ENCODE measurements at places on chromosomes 13 and 19.

DNA sequence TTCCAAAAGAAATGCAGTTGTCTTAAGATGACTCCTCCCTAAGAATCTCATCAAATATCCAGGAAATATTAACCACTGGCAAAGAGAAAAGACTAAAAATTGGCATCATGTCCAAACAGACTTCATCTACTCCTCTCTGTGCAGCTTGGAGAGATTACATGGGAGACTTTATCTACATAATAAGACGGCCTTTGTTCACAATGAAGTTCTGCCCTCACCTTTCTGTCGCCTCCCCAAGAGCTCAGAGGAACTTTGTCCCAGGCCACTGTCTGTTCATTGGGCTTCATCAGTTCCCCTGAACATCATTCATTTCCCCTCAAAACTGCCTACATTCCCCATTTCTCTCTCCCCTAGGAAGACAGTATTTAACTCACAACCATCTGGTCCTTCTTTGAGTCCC lies 22.4 kb upstream of the MRI1 start:
- no peak for DNase-seq

DNA sequence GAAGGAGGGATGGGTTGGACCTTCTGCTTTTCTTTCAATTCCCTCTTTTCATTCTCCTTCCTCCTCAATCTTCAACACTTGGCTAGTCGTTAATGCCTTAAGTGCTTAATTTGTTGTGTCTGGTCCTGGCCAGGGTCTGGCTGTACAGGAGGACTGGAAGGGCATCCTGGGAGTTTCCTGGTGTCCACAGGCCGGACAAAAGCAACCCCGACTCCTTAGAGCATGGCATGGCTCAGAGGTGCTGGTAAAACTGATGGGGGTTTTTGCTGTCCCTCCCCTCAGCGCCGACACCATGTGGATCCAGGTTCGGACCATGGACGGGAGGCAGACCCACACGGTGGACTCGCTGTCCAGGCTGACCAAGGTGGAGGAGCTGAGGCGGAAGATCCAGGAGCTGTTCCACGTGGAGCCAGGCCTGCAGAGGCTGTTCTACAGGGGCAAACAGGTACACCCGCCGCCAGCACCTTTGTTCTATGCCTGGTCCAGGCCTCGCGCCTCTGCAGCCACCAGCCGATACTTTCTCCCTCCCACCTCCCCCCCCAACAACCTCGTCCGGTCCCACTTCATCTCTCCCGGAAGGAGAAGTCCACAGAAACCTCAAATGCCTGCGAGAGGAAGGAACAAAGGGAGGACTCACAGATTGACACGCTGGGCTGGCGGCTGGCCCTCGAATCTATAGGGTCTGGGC lies 1.4 kb downstream of the UHRF1 start:
- no peak for DNase-seq

GRCh38 chr13:97627566-97627965 lies 193.6 kb downstream of the RAP2A start:
- no peak for DNase-seq

GRCh38 chr13:33963134-33963533 lies 145.2 kb downstream of the RFC3 start:
- no peak for DNase-seq

GRCh38 chr13:88857256-88857655 lies 1186.1 kb downstream of the SLITRK5 start:
- no peak for DNase-seq

DNA sequence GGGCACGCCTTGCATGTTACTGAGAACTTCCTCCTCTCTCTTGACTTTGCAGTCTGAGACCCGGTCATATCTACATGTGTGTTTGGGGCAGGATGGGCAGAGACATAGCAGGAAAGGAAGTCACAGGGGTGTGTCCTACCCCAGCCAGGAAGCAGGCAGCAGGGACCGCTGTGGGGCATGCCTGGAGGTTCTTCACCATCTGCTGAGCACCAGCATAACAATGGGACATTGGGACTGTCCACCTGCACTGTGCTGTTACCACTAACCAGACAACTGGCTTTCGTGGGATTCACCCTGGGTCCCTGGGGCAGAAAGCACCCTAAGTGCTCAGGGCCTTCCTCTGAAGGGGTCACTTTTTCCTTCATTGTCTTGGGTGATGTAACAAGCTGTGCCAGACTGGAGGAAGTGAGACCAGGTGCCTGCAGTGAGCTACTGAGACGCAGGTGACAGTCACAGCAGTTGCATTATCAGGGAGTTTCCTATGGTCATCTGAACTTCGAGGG lies 2.6 kb upstream of the HAUS5 start:
- no peak for DNase-seq

GRCh38 chr13:25059958-25060357 lies 36.0 kb upstream of the PABPC3 start:
- no peak for DNase-seq

DNA sequence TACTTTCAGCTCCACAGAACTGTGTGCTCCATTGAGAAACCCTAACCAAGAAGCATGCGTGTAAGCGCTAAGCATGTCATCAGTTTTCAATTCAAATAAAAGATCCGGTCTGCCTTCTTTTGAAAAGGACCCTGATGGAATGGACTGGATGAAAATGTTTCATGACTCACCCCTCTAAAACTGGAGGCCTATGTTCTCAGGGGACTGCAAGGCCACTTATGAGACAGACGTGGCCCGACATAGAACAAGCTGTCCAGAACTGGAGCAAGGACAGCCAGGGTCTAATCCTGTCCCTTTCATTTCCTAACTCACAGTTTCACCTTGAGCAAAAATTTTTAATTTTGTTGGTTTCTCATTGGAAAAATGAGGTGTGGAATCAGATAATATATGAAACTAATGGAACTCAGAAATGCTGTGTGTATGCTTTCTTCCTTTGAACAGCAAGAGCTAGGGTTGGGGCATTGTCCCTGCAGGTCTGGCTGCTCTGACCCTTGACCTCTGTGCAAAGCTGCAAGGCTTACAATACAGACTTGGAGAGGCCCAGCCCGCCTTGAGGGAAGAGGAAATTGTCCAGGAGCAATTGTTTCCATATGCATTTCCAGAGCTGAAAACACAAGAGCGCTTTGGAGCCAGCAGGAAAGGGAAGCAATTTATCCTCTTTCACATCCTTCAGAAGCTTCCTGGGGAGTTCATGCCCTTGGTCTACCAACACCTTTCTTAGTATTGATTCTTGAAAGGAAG lies 553.4 kb upstream of the KLF12 start:
- no peak for DNase-seq

- no peak for DNase-seq
Observed at GRCh38 chr13:59409211-59409610, 754.5 kb downstream of the DIAPH3 start.

DNA sequence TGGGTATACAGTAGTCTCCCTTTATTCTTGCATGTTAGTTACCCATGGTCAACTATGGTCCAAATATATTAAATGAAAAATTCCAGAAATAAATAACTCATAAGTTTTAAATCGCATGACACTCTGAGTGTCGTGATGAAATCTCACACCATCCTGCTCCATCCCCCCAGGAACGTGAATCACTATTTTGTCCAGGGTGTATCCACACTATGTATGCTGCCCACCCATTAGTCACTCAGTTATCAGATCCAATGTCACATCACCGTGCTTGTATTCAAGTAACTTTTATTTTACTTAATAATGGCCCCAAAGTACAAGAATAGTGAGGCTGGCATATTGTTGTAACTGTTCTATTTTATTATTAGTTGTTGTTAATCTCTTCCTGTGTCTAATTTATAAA lies 115.8 kb upstream of the SERP2 start:
- DNase-seq: no peak

- DNase-seq: no peak
Observed at GRCh38 chr19:47444388-47444821, 25.1 kb upstream of the MEIS3 start.

- DNase-seq: no peak
Observed at GRCh38 chr19:31659897-31660210, 310.6 kb upstream of the TSHZ3 start.

DNA sequence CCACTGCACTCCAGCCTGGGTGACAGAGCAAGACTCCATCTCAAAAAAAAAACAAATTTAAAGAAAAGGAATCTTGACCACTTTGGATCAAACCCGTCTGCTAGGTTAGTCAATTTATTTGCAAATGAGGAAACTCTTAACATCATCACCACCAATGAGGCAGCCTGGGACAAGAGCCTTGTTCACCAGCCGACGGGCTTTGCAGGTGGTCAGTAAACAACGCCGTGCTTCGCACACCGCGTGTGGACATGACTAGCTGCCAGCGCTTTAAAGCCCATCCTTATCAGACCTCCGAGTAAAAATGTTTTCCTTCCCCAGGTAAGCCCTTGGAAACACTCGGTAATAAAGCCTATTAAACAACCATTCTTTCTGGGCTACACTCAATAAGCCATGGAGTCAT lies 41.9 kb downstream of the INSR start:
- no peak for DNase-seq

- DNase-seq: no peak
Observed at GRCh38 chr13:113912596-113912995, 48.7 kb upstream of the GAS6 start.

GRCh38 chr13:39405107-39405506 lies 197.9 kb downstream of the LHFPL6 start:
- no peak for DNase-seq

DNA sequence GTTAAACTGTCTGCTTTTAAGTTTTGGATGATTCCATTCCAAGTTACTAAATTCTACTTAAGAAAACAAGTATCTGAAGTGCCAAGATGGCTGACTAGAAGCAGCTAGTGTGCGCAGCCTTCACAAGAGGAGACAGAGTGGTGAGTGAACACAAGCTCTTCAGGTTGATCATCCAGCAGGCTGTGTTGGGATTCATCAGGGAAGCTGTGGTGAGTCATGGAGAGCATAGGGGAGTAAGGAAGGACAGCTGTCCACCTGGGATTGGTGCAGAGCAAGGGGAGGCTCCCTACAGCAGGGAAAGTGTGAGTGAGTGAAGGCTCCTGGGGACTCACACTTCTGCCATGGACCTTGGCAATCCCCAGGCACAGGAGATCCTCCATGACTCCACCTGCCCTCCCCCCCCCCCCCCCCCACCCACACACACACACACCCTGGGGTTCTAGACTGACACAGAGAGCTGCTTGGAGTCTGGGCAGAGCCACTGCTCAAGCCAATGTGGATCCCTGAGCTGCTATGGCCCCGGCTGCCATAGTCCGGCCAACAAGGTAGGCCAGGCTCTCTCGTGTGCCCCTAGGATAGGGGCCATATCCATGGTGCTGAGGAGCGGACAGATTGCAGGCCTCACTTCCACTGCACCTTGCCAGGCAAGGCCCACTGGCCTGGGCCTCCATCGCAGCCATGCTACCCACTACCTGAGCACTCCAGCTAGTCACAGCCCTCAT lies 23.5 kb downstream of the SLC25A15 start:
- DNase-seq: no peak

DNA sequence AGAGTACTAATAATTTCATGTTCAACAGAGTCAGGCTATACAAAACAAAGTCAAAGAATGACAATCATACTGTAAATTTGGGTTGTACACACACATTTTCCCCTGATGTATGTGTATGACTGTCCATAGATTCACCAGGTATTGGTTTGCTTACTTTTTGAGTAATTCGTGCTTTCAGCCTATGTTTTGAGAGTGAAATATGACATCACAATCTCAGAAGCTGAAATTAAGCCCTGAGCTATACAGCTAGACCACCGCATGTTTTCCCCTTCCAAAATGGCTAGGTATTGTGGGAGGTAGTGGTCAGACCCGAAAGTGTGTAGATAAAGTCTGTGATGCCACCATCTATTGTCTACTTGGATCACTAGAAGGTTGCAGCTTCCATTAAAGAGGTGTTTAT lies 102.8 kb downstream of the KATNAL1 start:
- DNase-seq: no peak

DNA sequence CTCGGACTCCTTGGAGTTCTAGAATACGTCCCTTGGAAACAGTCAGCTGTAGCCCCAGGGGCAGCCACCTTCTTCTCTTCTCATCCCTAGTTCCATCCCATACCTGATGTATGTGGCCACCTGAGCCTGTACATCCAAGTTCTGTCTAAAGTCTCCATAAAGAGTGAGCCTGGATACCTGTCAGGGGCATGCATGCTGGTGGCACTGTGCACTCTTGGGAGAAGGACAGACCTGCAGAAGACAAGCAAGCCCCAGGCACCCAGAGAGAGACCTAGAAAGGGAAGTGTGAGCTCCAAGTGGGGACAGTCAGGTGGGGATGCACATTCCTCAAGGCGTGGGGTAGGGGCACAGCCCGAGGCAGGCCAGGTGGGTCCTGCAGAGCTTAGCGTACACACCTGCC lies 21.4 kb downstream of the SIAH3 start:
- no peak for DNase-seq

GRCh38 chr13:41791056-41791455 lies 169.9 kb downstream of the VWA8 start:
- no peak for DNase-seq

- no peak for DNase-seq
Observed at GRCh38 chr19:11142528-11143171, 12.9 kb downstream of the SPC24 start.

GRCh38 chr13:22618002-22618401 lies 562.8 kb upstream of the SGCG start:
- DNase-seq: no peak

All from stimulated activated CD4-positive, alpha-beta T cell treated with anti-CD3 and anti-CD28 coated beads, Interleukin-1b, Interleukin-23, amount 100 ng/mL, for 24 hours (primary cell).